Cortex of kidney (tissue), 1 donor: ENCODE measurements at places on chromosomes 13 and 19.

DNA sequence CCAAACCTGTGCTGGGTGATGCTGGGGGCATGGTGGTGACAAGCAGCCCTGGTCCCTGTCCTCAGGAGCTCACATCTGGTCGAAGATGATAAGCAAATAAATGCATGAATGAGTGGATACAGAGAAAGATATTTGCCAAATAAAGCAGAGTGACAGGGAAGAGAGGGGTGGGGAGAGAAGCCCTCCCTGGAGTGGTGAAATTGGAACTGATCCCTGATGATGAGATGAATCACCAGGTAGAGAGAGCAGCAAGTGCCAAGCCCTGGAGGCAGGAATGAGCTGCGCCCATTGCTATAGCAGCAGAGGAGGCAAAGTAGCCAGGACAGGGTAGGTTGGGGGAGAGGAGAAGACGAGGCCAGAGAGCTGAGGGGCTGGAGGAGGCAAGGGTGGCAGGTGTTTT, 13.7 kb downstream of the FXYD5 start:
- DNase-seq: no peak

GRCh38 chr13:35995136-35995535, 136.0 kb downstream of the DCLK1 start:
- DNase-seq: no peak

GRCh38 chr19:43760941-43761340, 6.2 kb upstream of the SMG9 start:
- no peak for DNase-seq

DNA sequence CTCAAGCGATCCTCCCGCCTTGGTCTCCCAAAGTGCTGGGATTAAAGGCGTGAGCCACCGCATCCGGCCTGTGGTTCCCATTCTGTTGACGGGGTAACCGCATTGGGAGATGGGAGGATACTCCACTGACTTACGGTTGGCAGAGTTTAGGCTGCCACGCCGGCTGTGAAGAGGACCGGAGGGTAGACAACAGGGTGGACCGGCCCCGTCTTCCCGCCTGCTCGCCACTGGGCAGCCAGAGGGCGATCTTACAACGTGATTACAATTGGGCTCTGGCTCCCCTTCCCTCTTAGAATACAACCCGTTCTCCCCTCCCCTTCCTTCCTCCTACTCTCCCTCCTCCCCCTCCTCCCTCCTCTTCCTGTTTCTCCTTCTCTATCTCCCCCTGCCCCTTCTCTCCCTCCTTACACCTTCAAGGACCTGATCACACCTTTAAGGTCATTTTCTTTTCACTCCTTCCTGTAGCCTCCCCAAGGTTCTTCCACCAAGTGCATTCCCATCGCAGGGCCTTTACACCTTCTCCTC, 957 bp upstream of the CCDC194 start:
- DNase-seq: no peak

DNA sequence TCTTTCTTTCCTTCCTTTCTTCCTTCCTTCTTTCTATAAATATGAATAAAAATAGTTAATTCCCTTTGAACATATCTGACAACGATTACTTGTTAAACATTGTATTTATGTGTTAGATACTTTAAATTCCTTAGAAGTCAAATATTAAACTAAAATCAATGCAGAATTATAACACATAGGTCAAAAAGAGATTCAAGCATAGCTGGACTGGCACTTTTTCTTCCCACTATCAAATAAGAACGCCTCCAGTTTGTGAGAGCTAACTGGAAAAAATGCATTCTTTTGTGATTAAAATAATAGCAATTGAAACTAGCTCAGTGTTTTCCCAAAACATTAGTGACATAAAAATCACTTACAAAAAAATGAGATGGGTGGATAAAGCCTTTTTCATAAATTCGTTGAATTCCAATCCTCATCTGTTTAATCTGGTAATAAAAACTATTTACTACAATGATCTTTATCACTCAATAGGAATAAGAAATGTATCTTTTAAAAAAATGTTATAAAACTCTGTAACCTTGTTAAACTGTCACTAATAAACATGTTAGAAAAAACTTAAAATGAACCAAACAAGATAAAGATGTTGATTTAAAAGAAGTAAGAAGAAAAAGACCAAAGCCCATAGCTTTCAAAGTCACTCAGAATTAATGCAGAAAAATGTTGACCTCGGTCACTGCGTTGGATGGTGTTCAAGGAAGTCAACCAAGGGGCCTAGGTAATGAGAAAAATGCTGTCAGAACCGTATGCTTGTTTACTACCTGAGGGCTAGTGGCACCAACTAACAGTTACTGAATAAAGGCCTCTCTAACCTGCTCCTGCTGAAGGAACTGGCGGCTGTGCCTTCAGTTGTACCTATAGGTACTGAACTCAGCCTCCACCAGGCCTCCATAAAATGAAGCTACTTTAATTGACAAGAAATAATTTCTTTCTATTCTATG, 1039.5 kb upstream of the SLC10A2 start:
- no peak for DNase-seq

- no peak for DNase-seq
These were observed 192.9 kb downstream of the DIAPH3 start for GRCh38 chr13:59970847-59971246.

GRCh38 chr13:98471934-98472333, 105.0 kb downstream of the STK24 start:
- DNase-seq: no peak

DNA sequence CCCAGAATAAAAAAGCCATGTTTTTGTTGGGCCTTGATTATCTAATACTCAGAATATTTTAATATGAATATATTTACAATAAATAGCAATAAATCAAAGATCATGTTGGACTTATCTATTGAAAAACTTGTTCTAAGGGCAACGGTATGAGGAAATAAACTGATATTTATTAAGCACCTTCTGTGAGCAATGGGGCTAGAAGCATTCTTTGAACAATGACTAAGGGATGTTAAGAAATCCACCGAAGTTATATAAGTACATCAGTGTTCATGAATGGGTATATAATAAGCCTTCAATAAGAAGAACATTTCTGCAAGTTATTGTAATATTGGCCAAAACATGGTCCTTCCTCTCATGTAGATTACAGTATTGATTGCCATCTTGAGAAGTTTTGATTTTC, 221.8 kb downstream of the OXGR1 start:
- no peak for DNase-seq

DNA sequence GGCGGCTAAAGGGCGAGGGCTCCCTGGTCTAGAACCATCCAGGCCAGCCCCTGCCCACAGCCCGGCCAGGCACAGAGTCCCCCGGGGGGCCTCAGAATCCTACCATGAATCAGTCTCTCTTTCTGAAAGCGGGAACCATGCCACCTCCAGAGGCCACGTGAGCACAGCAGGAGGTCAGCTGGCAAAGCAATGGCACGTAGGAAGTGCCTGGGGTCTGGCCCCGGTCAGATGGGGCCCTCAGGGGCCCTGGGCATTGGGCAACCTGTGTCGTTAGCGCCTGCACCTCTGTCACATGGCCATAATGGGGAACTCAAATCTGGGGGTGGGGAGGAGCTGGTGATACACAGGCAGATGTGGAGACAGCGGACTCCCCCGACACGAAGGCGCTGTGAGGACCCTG, 8.8 kb downstream of the MFSD12 start:
- no peak for DNase-seq

DNA sequence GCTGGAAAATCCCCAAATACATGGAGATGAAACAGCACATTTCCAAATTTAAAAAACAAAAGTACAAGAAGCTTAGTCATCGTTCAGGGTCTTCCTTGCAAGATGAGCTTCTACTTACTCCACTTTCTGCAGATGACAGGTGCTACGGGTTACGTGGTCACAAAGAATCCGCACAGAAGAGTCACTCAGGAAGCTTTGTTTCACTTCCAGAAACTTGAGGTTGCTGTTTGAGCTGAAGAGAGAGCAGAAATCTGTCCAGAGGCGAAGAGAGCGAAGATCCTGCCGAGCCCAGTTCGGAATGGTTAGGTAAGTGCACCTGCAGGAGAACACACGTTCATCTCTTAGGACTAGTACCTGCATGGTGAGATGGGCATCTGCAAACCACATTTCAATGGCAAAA, 9.4 kb downstream of the NLRP7 start:
- DNase-seq: no peak

GRCh38 chr19:459724-460511, 915 bp downstream of the SHC2 start:
- DNase-seq: no peak

GRCh38 chr13:54078271-54078870, 1049.8 kb downstream of the OLFM4 start:
- DNase-seq: no peak

DNA sequence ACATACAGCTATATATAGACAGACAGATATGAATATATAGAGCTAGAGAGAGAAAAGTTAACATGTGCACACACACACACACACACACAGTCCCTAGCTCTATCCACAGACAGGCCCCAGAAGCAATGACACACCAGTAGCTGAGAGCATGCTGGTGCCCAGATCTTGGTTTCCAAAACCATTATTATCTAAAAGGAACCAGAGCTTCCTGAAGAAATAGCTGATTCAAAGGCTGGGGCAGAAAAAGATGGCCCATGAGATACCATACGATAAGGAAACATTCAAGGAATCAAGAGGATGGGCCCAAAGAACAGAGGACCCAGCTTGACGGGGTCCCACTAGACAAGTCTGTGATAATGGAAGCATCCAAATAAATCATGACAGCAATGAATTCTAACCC, 53.4 kb downstream of the ABCC4 start:
- DNase-seq: no peak

- no peak for DNase-seq
These were observed 178.6 kb downstream of the RBM26 start for GRCh38 chr13:79227418-79227817.

DNA sequence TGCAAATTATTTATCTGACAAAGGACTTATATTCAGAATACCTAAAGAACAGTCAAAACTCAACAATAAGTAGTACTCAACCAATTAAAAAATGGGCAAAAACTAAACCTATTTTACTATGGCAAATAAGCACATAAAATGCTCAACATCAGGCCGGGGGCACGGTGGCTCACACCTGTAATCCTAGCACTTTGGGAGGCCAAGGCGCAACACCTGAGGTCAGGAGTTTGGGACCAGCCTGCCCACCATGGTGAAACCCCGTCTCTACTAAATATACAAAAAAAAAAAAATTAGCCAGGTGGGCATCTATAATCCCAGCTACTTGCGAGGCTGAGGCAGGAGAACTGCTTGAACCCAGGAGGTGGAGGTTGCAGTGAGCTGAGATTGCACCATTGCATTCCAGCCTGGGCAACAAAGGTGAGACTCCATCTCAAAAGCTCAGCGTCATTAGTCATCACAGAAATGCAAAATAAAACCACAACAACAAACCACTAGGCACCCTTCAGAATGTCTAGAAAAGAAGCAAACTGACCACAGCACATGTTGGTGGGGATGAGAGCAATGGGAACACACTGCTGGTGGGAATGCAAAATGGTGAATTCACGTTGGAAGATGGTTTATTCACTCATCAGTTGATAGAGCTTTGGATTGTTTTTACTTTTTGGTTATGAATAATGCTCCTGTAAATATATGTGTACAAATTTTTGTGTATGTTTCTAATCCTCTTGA, 180.6 kb upstream of the SOX1 start:
- no peak for DNase-seq

DNA sequence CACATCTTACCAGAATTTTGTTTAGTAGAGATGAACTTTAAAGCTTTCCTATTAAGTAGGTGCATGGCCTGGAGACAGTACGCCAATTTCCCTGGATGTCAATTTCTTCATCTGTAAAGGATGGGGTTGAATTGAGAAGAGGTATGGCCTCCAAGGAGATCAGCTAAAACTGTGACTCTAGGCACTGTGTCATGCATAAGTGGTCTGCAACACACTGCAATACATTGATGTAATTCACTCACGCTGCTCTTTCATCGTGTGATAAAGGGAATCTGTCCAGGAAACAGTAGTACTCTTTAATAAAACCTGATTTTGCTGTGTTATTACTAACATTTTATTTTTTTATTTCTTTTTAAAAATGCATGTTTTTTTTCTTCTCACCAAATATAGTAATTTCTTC, 795.8 kb downstream of the DIAPH3 start:
- no peak for DNase-seq

GRCh38 chr13:46289260-46289955, 77.7 kb downstream of the LRRC63 start:
- no peak for DNase-seq

DNA sequence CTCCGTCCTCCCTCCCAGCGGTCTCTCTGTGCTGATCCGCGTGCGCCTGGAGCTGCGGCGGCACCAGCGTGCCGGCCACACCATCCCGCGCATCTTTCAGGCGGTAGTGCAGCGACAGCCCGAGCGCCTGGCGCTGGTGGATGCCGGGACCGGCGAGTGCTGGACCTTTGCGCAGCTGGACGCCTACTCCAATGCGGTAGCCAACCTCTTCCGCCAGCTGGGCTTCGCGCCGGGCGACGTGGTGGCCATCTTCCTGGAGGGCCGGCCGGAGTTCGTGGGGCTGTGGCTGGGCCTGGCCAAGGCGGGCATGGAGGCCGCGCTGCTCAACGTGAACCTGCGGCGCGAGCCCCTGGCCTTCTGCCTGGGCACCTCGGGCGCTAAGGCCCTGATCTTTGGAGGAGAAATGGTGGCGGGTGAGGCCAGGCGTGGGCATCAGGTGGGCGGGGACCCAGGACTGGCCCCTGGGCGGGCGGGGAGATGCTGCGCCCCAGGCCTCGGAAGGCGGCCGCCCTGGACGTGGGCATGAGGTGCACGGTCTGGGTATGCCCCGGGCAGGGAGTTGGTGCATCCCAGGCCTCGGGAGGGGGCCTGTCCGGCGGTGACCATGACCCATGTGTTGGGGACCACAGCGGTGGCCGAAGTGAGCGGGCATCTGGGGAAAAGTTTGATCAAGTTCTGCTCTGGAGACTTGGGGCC, 16.4 kb downstream of the SLC27A1 start:
- no peak for DNase-seq
